ENCODE measurements at places on chromosomes 11 and 22.
A peak's percentile ranks its signal among the peaks of the same experiment; 100 is the strongest.

GRCh38 chr11:86811637-86812321 is 11.4 kb downstream of the PRSS23 start:
- no peak for DNase-seq

DNA sequence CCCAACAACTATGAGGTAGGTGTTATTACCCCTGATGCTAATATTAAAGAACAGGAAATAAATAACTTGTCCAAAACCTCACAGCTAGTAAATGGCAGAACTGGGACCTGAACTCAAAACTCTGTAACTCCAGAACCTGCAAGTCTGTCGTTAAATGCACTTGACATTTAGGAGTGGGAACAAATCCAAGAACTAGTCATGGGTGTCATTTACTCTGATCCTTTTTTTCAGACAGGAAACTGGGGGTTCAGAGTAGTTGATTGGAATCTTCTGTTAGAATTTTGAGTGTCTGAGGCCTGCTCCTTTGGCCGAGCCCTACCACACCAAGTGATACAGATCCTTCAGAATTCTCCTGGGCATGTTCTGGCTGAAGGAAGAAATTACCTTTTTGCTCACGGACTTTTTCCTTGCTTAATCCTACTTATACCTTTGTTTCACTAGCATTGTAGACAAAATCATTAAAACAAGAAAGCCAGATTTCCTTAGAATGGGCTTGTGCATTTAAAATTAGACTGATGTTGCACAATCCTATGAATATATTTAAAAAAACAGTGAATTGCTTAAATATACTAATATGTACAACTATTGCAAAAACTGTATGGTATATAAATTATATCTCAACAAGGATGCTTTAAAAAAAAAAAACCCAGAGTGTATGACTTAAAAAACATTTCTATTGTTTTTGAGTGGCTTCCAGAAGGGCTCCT is 1.4 kb upstream of the YAP1 start:
- no peak for DNase-seq

GRCh38 chr22:46500201-46500600 is 37.2 kb downstream of the CELSR1 start:
- DNase-seq: no peak

DNA sequence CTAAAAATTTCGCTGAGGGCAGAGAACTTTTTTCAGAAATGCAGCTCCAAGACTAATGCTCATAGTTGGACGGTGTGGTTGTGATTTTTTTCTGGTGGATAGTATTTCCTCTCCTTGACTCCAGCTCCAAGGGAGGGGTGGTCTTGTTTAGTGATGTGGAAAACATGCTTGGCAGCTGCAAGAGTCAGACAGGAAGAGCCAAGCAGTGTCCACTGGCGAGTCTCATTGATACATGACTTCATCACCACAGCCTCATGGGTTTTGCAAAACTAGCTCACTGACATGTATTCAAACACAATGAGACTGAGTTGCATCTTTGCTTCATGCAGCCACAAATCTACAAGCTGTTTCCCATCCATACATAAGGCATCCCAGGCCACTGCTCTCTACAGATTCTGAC is 7.3 kb upstream of the KCNJ1 start:
- DNase-seq: no peak

GRCh38 chr11:126992065-126992803 is 8.3 kb downstream of the KIRREL3 start:
- no peak for DNase-seq

DNA sequence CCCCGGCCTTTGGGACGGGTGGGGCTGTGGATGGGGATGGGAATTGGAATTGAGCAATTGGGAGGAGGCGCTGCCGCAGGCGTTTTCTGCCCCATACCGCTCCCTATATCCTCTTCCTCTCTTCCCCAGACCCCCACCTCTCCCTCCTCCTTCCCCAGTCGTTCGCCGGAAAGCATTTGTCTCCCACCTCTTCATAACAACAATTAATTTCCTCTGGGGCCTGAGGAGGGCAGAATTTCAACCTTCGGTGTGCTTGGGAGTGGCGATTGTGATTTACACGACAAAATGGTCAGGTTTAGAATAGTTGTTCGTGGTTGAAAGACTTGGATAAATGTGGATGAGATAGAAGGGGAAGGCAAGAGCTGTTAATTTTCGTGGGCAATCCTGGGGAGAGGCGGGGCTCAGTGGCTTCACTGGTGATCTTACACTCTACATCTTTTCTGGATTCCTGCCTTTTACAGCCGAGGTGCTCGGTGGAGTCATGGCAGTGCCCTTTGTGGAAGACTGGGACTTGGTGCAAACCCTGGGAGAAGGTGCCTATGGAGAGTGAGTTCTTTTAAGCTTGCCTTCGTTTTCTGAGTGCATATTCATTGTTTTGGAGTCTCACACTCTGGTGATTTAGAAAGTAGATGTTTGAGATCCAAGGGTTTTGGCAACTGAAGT is 1.5 kb downstream of the CHEK1 start:
- peak; percentile 82 for DNase-seq

- DNase-seq: no peak
These were observed 34.1 kb downstream of the LINC01488 start for GRCh38 chr11:69515271-69516245.

DNA sequence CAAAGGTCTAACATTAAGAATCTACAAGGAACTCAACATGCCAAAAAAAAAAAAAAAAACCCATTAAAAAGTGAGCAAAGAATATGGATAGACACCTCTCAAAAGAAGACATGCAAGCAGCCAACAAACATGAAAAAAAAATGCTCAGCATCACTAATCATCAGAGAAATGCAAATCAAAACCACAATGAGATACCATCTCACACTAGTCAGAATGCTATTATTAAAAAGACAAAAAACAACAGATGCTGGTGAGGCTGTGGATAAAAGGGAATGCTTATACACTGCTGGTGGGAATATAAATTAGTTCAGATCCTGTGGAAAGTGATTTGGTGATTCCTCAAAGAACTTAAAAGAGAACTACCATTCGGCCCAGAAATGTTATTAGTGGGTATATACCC is 257.7 kb upstream of the PLET1 start:
- DNase-seq: no peak

GRCh38 chr11:126969865-126970479 is 30.6 kb downstream of the KIRREL3 start:
- DNase-seq: peak; percentile 49

- DNase-seq: no peak
These were observed 19.9 kb upstream of the BBOX1 start for GRCh38 chr11:27020751-27021150.

DNA sequence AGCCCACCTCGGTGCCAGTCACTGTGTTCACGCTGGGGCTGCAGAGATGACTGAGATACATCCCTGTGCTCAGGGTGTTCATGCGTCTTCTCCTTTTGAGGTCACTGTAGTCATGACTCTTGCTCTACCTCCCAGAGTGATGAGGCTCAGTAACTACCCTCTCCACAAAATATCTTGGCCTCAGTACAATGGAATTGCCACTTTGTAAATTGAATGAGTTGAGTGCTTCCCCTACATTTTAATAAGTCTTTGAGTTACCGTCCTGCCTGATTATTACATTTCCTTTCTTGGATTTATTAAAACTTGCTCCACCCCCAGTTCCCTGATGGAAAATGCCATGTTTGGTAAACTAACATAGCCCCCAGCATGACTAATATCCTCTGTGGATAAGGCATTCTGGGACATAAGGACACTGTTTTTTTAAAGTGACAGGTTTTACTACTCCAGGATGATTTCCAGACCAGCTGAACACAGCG is 15.9 kb downstream of the PRSS23 start:
- no peak for DNase-seq

- DNase-seq: peak; percentile 66
These were observed at the start of gene RIC3 for GRCh38 chr11:8168485-8169257. TSS of gene RIC3 (minus strand) at chr11:8169025. CDS start at chr11:8168989, 36 bp downstream.

Data from WERI-Rb-1 (cell line).